NCI-H1105 (cell line): ENCODE measurements at places on chromosomes 4 and X.

DNA sequence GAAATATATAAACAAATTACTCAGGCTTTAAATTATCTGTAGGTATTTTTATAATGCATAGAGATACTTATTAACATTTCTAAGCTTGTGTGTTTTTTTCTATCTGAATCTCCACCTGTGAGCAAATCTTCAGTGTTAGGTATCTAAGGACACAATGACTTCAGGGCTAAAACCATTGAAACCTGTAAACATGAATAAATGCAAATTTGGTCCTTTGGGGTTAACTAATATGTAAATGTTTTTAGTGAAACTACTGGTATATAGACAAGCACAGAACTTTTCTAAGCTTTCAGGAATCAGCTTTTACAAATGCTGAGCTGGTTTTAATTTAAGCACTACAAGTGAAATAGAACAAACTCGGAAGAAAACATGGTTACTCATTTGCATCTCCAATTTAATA is 147.9 kb downstream of the FBXO8 start:
- no peak for DNase-seq

DNA sequence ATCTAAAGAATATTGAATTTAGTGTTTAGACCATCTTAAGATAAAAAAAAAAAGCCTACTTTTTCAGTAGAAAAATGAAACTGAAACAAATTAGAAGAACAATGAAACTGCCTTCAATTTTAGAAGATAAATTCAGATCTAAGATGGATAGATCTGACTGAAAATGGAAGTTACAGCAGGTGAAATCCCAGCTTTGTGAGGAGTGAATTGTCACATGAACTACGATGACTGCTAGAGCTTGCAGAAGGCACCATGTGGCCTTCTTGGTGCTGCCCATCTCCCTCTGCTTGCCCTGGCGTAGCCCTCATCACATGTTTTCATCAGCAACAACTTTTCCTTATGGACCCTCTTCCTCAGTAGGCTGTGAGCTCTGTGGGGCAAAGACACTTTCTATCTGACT is 51.4 kb upstream of the EMCN start:
- DNase-seq, result no peak

DNA sequence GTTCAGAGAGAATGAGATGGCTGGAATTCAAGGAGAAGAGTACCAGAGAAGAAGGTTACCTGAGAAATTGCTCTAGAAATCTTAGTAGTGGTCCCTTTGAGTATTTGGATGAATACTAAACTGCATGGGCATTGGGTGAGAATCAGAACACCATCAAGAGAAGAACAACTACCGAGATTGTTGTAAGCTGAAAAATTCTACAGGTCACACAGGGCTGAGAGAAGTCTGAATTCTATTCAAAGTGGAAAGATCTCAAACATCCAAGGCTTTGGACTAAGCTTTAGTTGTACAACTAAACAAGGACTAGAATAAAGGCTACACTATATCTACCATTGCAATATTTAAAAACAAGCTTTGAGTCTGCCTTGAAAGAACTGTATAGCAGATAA is 40.8 kb downstream of the LRBA start:
- DNase-seq, result no peak

GRCh38 chr4:38664706-38665401 is 855 bp downstream of the KLF3 start:
- peak; percentile 28 for DNase-seq

- DNase-seq, result no peak
Observed at GRCh38 chr4:145619639-145619996, 433 bp downstream of the MMAA start.

GRCh38 chr4:121938282-121939092 is 13.4 kb downstream of the TRPC3 start:
- DNase-seq, result no peak

DNA sequence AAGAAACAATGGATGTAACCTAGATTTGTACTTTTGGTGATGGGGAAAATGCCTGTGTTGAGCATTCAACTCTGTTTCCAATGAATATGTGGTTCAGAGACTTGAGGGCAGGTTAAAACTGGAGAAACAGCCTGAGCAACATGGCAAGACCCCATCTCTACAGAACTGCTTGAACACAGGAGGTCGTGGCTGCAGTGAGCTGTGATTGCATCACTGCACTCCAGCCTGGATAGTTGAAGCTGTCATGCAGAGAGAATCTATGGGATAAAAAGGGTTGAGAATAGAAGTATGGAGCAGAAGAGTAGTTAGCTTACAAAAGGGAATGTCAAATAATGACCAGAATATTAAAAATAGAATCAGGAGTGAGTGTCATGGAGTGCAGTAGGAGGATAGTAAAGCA is 134.8 kb upstream of the PDE5A start:
- no peak for DNase-seq

GRCh38 chr4:14415146-14415545 is 587.1 kb upstream of the CPEB2 start:
- no peak for DNase-seq

DNA sequence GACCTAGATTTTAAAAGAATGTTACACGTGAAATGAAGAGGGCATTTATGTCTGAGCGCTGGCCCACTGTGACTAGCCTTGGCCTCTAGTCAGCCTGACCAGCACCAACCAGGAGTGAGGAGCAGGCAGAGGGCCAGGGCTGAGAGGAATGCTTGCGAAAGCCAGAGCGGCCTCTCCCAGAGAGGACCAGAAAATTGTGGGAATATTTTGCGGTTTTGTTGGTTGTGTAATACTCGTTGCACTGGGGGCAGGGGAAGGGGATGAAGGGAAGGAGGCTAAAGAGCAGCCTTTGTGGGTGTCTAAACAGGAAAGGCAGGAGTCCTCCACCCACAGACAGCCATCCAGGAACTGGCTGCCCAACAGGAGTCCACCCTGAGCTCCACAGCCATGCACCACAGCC is 3.8 kb downstream of the GABRE start:
- no peak for DNase-seq

- DNase-seq, result no peak
Observed at GRCh38 chr4:179605196-179605595, 2163.0 kb upstream of the AGA start.

- DNase-seq, result no peak
Observed at GRCh38 chrX:16579517-16579916, 70.4 kb upstream of the S100G start.

DNA sequence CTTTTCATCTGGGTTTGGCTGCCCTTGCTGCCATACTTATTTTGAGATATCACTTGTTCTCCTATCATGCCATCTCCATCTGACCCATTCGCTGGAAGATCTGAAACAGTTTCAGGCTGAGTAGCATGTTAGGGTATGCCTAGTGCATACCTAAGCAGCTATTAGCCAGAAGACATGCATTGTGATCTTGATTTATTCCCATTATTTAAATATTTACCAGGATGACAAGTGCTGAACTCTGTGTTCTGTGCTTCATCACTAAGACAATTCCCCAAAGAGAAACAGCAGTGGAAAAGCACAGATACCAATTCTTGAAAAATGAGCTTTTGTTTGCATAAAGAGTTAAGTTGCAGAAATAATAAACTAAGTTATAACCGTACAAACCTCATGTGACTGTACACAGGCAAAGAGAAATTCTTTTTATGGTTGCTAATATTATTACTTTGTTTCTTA is 271.0 kb upstream of the ARSJ start:
- no peak for DNase-seq

GRCh38 chr4:154478128-154478527 is 13.5 kb downstream of the DCHS2 start:
- no peak for DNase-seq

DNA sequence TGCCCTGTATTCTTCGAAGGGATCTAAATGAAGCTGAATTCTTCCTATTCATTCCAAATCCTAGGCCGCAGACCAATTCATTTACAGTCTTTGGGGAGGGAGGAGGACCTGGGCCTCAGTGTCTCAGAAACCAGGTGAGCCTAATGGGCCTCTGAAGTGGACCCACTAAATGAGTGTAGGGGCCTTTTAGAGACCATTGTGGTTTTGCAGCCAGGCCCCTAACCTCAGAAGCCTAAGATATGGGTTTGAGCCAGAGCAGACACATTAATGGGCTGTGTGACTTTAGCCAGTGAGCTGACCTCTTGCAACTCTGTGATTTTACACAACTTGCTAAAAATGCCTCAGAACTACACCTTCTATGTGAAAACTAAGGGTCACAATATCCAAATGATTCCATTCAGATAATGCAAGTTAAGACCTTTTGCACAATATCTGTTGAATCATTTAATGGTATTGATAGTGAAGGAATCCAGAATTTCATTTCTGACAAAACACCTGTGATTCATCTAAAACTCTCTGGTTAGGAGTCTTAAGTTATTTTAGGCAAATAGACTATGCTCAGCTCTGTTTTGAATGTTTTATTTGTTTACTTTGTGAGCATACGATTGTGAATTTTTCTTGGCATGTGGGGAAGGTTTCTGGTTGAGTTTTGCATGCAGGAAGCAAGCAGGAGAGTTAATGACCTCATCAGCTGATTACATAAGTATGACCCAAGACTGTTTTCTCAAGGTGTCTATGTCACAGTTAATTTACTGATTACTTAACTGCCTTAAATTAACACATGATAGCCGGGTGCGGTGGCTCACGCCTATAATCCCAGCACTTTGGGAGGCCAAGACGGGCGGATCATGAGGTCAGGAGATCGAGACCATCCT is 75.0 kb downstream of the EVC start:
- DNase-seq, result no peak

DNA sequence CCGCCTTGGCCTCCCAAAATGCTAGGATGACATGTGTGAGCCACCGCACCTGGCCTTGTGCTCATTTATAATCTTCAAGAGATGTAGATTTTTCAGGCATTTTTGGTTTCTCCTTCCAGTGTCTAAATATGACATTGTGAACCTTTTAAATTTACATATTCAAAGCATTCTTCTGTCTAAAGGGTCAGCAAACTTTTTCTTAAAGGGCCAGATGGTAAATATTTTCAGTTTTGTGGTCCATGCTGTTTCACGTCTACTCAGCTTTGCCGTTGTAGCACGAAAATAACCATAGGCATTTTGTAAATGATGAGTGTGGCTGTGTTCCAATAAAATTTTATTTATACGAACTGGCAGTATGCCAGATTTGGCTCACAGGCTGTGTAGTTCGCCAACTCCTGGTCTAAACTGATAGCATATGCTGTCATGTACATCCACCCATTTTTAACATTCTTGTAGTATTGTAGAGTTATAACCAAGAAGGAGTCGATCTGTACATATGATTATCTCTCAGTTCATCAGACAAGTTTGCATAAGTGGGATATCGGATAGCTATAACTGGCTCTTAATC is 12.7 kb upstream of the GCNA start:
- no peak for DNase-seq

DNA sequence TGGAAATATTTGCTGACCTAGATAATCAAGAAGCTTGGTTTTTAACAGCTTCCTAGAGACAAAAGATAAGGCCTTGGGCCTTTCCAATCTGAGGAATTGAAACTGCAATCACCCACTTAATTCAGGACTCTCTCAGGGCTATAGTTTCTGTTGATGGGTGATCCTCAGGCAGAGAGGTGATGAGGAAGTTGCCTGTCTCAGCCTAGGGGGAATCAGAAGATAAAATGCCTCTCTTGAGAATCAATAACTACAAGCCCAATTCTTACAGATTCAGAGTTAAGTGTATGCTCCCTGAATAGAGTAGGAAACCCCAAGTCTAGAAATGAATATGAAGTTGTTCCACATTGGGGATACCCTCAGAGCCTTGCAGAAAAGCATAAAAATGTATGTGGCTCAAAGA is 45.5 kb downstream of the NFKB1 start:
- no peak for DNase-seq

GRCh38 chr4:42615131-42615763 is 41.7 kb downstream of the ATP8A1 start:
- DNase-seq, result no peak

DNA sequence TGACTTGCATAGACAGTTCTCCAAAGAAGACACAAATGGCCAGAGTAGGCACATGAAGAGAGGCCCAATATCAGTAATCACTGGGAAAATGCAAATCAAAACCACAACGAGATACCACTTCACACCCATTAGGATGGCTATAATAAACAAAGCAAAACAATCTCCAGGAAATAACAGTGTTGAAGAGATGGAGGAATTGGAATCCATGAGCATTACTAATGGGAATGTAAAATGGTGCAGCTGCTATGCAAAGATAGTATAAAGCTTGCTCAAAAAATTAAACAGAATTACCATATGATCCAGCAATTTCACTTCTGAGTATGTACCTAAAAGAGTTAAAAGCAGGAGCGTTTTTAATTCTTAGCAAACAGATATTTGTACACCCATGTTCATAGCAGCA is 17.0 kb upstream of the TMEM33 start:
- DNase-seq, result no peak

DNA sequence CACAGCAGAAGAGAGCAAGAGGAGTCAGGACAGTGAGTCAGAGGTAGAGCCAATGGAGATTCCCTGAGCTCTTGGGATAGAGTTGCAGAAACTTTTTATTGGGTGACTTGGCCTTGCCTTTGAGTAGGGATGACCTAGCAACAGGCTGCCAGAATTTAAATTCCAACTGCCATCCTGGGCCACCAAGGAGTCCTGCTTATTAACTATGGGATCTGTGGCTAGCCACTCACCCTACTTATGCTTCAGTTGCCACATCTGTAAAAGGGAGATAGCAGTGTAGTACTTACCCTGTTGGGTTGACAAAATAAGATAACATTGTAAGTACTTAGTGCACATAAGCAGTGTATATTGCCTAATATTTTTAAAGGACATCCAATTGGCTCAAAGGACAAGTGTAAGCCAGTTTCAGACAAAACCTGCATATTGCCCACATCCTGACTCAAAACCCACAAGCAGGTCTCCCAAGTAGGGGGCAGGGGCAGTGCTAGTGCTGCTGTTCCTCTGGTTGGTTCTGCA is 43.5 kb upstream of the TMEM164 start:
- no peak for DNase-seq

DNA sequence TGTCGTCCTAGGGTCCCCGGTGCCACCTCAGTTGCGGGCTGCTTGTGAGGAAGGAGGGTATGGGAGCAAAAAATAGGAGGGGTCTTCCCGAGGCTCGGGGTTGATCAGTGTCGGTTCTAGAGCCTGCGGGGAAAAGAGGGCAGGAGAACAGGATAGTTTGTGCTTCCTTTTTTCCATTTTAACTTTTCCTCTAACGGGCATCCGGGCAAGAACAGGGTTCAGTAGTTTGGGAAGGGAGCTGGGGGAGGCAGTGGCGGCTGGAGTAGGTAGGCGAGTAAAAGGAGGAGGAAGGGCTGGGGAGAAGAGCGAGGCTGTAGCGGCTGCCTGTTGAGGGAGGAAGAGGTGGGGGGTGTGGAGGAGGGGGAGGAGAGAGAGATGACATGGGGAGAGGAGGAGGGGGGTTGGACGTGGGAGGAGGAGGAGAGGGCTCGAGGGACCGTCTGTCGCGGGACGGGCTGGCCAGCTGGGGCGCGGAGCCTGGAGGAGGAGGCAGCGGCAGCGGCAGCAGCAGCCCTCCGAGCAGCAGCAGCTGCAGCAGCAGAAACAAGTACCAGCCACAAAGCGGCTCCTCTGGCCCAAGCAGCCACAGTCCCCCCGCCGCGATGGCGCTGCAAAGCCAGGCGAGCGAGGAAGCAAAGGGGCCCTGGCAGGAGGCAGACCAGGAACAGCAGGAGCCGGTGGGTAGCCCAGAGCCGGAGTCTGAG is at the start of gene SLC16A2:
SLC16A2 (plus strand) TSS at position 458 of the 704 bp plus-strand sequence; CDS start at position 603, 145 bp downstream.
- peak; percentile 10 for DNase-seq

- no peak for DNase-seq
Observed at GRCh38 chrX:85928606-85929005, 118.8 kb downstream of the CHM start.

- no peak for DNase-seq
Observed at GRCh38 chr4:87120411-87121162, 99.8 kb downstream of the KLHL8 start.
